RCC 7860 (cell line): ENCODE measurements at places on chromosomes 16 and 17.
A peak's percentile ranks its signal among the peaks of the same experiment; 100 is the strongest.

GRCh38 chr16:63617990-63618763 lies 1503.7 kb downstream of the CDH11 start:
- DNase-seq = peak; percentile 58

GRCh38 chr17:81324851-81325713 lies 30.0 kb upstream of the SLC38A10 start:
- DNase-seq = no peak

GRCh38 chr16:47732523-47733111 lies 271.5 kb downstream of the PHKB start:
- DNase-seq = peak; percentile 86

DNA sequence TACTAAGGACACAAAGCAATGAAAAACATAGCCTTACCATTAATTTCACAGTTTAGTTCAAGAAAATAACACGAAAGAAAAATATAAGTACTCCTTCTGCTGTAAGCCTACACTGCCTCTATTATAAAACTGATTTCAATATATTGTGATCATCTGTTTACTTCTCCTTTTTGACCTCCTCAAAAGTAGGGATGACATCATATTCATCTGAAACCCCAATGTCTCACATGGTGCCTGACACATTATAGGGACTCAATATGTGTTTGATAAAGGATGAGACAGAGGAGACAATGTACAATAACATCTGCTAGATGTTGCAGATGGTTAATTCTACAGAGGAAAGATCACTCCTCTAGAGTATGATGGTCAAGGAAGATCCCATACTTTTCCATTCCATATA lies 118.4 kb upstream of the NOG start:
- DNase-seq = no peak

DNA sequence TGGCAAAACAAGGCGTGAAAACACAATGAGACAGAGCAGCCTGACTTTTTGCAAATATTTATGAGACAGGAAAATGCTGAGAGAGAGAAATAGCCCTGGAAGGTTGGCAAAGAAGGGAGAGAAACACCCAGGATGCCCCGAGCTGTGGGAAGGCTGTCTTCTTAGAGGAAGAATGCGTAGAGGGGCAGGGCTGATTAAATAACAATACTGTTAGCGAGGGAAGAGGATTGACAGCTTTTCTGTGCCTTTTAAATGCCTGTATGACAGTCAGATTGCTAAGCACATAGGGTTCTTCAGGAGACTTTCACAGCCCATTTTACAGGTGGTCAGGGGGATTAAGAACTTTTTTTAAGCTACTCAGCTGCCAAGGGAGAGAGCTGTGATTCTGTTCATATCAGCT lies 219.2 kb downstream of the SHISA9 start:
- no peak for DNase-seq

GRCh38 chr16:80120899-80121521 lies 419.8 kb upstream of the DYNLRB2 start:
- DNase-seq = no peak

- peak; percentile 14 for DNase-seq
Observed at GRCh38 chr17:15233022-15233805, 31.9 kb downstream of the PMP22 start.
